ENCODE measurements at places on chromosomes 6 and 20. TPM values are rescaled to one million over a fixed set of nuclear protein-coding genes. Genes with fewer than 3 reads are reported as not detected.

Gene ATP9A
- 19.6 TPM for total RNA-seq

- DNase-seq, result no peak
Observed at GRCh38 chr6:27214126-27214601, 33.3 kb upstream of the PRSS16 start.

GRCh38 chr6:111566222-111566734, 39.4 kb downstream of the TRAF3IP2 start:
- DNase-seq, result no peak

DNA sequence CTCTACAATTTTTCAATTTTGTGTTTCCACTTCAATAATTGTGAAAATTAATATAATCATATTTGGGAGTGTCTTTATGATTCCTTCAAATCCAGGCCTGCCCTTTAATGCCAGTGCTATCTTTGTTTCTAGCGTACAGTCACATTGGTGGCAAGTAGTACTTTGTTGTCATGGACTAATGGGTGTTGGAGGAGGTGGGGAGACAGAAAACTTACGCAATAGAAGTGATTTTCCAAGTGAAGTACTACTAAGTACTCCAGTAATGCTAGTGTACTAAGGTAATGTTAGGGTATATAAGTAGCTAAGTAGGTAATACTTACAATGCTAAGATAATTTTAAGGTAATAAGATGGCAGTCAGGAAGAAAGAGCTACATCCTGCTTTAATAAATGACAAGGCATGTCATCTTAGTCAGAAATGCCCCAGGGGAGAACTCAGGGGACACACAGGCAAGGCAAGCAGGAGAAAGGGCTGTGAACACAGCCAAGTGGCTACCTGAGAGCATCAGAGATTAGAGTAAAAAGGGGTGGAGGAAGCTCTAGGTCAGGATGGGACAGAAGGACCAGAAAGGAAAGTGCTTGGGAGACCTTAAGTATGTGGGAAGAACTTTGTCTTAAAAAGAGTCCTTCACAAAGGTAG, 217.2 kb upstream of the PRDM1 start:
- no peak for DNase-seq

DNA sequence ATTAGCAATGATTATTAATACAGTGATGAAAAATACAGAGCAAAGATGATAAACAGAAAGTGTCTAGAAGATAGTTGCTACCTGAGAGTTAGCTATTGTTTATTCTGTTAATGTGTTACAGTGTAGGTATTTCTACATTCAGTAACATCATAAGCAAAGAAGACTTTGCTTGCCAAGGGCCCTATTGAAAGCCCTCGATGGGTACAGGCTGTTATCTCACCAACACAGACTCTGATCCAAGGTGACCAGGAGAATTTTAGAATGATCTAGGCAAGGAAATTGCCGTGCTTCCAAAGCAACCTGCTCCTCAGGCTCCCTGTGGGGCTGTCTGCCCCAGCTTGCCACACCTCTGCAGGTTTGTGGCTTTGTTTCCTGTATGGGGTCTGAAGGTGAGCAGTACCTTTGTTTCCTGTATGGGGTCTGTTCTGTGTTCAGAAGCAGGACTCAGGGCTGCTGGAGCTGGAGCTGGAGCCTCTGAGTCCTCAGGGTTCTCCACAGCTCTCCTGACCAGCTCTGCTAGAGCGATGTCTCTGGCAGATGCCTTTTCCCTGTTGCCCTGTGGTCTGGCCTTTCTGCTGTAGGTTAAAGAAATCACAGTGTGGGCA, 32.5 kb downstream of the PHACTR3 start:
- DNase-seq, result no peak

Gene FUT9
- total RNA-seq, result not detected

Data from activated T-helper 1 cell treated with anti-CD3 and anti-CD28 coated beads, Interleukin-12 subunit alpha, Interleukin-12 subunit beta, Interleukin-2, Interleukin-4 antibody, amounts not matched to agents 30 ng/mL and 10 ng/mL and 1 ng/mL, durations not matched to agents 14 hours and 24 hours and 36 hours (primary cell).